ENCODE measurements at places on chromosomes 7 and 10.

GRCh38 chr7:101733713-101734475, 83.5 kb upstream of the CUX1 start:
- DNase-seq, result peak; percentile 91
- no peak overlapping the region for H3K27ac ChIP-seq
- H3K4me1 ChIP-seq, result no peaks in the 10 kb centered on the region
- no peak overlapping the region for H3K4me3 ChIP-seq

GRCh38 chr10:25068152-25069058, 52.0 kb downstream of the THNSL1 start:
- H3K4me3 ChIP-seq, result no peak overlapping the region
- peaks cover 2% of the 10 kb centered on the region for H3K4me1 ChIP-seq
- H3K27ac ChIP-seq, result no peak overlapping the region
- H3K36me3 ChIP-seq, result no peaks in the 10 kb centered on the region
- DNase-seq, result peak; percentile 71

DNA sequence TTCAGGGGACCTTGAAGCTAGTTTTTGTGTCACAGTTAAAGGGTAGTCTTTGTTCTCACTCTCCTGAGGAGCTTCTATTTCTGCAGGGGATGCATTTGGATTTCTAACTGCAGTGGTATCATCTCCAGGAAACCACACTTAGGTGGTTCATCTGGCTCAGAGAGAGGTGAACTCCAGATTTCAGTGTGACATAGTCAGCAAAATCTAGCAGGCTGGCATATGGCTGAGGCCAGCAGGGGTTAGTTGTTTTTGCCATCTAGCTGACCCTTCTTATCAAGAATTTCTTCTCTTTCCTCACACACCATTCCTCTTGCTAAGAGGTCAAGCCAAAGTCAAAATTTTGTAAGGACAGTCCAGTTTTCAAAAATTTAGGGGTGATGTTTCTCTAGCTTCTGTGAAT, 248.2 kb downstream of the REEP3 start:
- H3K27ac ChIP-seq, result no peak overlapping the region
- no peak overlapping the region for H3K4me3 ChIP-seq
- no peaks in the 10 kb centered on the region for H3K36me3 ChIP-seq

DNA sequence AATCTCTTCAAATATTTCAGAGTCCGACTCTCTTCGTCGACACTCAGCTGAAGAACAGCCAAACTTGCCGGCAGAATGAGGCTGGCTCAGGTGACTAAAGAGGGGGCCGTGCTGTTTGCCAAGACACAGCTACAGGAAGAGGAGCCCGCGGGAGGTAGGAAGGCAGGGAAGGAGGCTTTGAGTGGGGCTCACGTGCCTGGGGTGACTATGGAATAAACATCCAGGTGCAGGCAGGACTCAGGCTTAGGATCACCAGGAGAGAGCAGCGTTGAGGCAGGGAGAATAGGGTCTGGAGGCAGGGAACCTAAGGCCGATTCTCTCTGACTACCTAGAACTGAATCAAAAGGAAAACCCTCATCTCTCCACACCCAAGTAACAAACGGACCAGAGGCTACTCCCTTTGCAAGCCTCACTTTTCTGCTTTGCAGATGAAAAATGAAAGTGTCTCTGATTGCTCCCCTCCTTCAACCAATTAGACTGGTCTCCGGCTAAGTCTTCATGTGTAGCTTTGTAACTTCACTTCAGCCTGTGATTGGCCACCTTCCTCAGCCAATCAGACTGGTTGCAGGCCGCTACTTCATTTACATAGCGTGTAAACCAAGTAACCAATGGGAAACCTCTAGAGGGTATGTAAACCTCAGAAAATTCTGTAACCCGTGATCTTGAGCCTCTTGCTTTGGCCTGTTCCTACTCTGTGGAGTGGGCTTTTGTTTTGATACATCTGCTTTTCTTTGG, 19.7 kb upstream of the BNIP3 start:
- H3K4me1 ChIP-seq, result peaks cover 33% of the 10 kb centered on the region
- no peaks in the 10 kb centered on the region for H3K36me3 ChIP-seq
- DNase-seq, result peak; percentile 89
- H3K27me3 ChIP-seq, result no peaks in the 10 kb centered on the region
- no peak overlapping the region for H3K27ac ChIP-seq

GRCh38 chr7:100632951-100633717, 8.2 kb downstream of the TFR2 start:
- H3K4me3 ChIP-seq, result peak overlapping the region; percentile 73
- no peak overlapping the region for H3K27ac ChIP-seq
- H3K27me3 ChIP-seq, result peaks cover 33% of the 10 kb centered on the region
- H3K4me1 ChIP-seq, result no peaks in the 10 kb centered on the region
- H3K36me3 ChIP-seq, result no peaks in the 10 kb centered on the region

DNA sequence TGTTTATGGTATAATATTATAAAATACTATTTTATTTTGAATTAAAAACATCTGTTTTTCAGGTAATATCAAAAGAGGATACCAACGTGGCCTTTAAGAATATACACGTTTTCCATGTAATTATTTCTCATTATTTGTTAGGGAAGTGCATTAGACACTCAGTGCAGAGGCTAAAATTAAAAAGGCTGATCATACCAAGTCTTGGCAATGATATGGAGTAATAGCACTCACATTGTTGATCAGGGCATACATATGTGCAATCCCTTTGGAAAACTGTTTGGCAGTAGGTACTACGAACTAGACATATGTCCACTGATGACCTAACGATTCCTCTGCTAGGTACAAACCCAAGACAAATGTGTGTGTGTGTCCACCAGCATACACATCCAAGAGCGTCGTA, 20.7 kb upstream of the VIPR2 start:
- no peak overlapping the region for H3K27ac ChIP-seq
- H3K27me3 ChIP-seq, result no peaks in the 10 kb centered on the region
- H3K36me3 ChIP-seq, result no peaks in the 10 kb centered on the region
- no peak for DNase-seq
- H3K4me1 ChIP-seq, result no peaks in the 10 kb centered on the region

- H3K27ac ChIP-seq, result no peak overlapping the region
- H3K4me3 ChIP-seq, result no peak overlapping the region
- no peaks in the 10 kb centered on the region for H3K4me1 ChIP-seq
- no peaks in the 10 kb centered on the region for H3K36me3 ChIP-seq
These were observed 145.9 kb downstream of the NRCAM start for GRCh38 chr7:108310351-108310750.

- no peaks in the 10 kb centered on the region for H3K36me3 ChIP-seq
- H3K4me1 ChIP-seq, result peaks cover 3% of the 10 kb centered on the region
- DNase-seq, result no peak
These were observed 20.7 kb downstream of the FAM241B start for GRCh38 chr10:69650589-69651261.

- H3K4me3 ChIP-seq, result no peak overlapping the region
- no peak overlapping the region for H3K27ac ChIP-seq
- H3K4me1 ChIP-seq, result peaks cover 7% of the 10 kb centered on the region
- no peak for DNase-seq
- H3K36me3 ChIP-seq, result peaks cover 56% of the 10 kb centered on the region
These were observed 8.5 kb downstream of the RPS24 start for GRCh38 chr10:78042058-78042751.

DNA sequence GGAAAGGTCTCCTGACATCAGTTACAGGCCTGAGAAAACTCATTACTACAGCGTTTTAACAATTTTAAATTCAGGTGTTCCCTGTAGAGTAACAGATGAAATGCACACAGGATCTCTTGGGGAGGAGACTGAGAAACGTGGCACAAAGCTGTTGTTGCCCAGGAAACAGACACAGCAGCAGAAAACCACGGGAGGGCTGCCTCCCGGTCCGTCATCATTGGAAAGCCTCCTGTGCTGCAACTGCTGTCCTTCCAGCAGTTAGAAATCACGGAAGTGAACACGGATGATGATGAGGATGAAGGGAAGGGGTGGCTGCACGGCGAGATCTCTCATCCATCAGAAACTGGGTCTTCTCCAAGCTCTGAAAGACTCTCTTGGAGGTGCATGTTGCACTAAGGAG, 94.6 kb upstream of the RNF32 start:
- H3K27me3 ChIP-seq, result no peaks in the 10 kb centered on the region
- H3K4me1 ChIP-seq, result no peaks in the 10 kb centered on the region
- H3K4me3 ChIP-seq, result no peak overlapping the region
- no peak overlapping the region for H3K27ac ChIP-seq
- H3K36me3 ChIP-seq, result no peaks in the 10 kb centered on the region
- no peak for DNase-seq

- H3K4me1 ChIP-seq, result no peaks in the 10 kb centered on the region
- H3K27ac ChIP-seq, result no peak overlapping the region
- H3K4me3 ChIP-seq, result no peak overlapping the region
- DNase-seq, result peak; percentile 45
These were observed 35.4 kb downstream of the CTTNBP2 start for GRCh38 chr7:117837841-117838240.

- no peaks in the 10 kb centered on the region for H3K36me3 ChIP-seq
- peak; percentile 33 for DNase-seq
- H3K4me1 ChIP-seq, result no peaks in the 10 kb centered on the region
- peaks cover 29% of the 10 kb centered on the region for H3K27me3 ChIP-seq
These were observed 41.1 kb downstream of the INSIG1 start for GRCh38 chr7:155338632-155339320.

DNA sequence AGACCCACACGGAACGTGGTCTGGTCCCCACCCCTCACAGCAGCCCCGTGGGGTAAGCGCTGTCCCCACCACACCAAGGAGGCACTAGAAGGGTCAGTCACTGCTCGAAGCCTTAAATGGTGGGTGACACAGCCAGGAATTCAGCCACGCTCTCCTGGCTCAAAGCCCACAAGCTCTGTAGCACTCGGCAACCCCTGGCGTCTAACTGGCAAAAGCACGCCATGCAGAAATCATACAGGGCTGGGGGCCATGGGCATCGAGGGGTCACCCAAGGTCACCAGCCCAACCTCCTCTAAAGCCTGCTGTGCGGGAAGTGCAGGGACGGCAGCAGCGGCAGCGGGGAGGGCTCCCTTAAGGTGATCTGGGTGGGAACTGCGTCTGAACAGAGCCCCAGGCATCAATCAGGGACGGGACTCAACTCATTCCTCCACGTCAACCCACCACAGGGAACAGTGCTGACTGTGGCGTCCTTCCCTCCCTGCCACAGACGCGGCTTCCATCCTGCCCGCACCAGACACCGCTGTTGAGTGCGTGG, 7.8 kb downstream of the GPER1 start:
- no peak overlapping the region for H3K27ac ChIP-seq
- H3K4me3 ChIP-seq, result no peak overlapping the region
- no peaks in the 10 kb centered on the region for H3K27me3 ChIP-seq
- no peak for DNase-seq
- peaks cover 10% of the 10 kb centered on the region for H3K36me3 ChIP-seq
- H3K4me1 ChIP-seq, result peaks cover 3% of the 10 kb centered on the region

GRCh38 chr7:80614851-80615271, 23.6 kb upstream of the CD36 start:
- peaks cover 4% of the 10 kb centered on the region for H3K4me1 ChIP-seq
- no peak overlapping the region for H3K4me3 ChIP-seq
- DNase-seq, result no peak
- no peak overlapping the region for H3K27ac ChIP-seq

DNA sequence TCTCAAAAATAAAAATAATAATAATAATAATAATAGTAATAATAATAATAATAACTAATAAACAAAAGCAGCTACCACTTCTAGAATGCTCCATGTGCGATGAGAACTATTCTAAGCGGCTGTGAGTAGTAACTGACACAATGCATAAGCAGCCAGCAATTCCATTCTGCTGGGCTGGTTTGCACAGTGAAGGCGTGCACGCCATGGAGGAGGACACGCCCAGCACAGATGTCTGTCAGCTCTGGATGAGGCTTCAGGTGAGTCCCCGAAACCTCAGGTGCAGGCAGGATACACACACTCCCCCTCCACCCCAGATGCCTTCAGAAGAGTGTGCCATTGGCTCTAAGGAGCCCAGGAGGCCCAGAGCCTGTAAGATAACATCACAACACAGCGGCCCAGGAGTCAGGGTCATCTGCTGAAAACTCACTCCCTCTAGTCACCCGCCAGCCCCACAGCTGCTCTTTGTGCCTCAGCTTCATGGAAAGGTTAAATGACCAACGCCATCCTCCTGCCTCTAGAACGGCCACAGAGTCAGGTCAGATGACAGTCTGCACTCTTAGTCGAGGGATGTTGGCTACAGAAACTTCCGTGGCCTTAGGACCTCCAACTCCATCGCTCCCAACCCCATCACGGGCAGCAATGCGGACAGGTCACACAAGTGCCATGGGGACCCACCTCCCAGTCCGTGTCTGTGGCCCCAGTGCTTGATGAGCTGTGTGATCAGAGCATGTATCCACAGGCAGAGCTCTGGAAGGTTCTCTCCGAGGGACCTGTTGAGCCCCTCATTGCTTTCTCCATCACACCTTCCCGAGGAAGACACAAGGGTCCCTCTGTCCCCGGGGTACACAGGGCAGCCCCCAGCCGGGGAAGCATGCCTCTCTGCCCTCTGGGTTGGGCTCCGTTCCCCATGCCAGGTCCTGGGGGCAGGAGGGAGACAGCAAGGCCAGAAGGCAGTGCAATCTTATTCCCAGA, 103.9 kb downstream of the CTBP2 start:
- H3K4me1 ChIP-seq, result peaks cover 14% of the 10 kb centered on the region
- H3K36me3 ChIP-seq, result peaks cover 11% of the 10 kb centered on the region
- H3K4me3 ChIP-seq, result no peak overlapping the region
- DNase-seq, result no peak
- H3K27ac ChIP-seq, result peak overlapping the region; percentile 99
- no peaks in the 10 kb centered on the region for H3K27me3 ChIP-seq

- no peaks in the 10 kb centered on the region for H3K27me3 ChIP-seq
- H3K4me1 ChIP-seq, result peaks cover 1% of the 10 kb centered on the region
- H3K27ac ChIP-seq, result no peak overlapping the region
- no peaks in the 10 kb centered on the region for H3K36me3 ChIP-seq
- no peak for DNase-seq
These were observed 15.9 kb upstream of the ADCK2 start for GRCh38 chr7:140656548-140657515.

- no peak for DNase-seq
- peaks cover 23% of the 10 kb centered on the region for H3K36me3 ChIP-seq
- H3K4me1 ChIP-seq, result no peaks in the 10 kb centered on the region
- peaks cover 7% of the 10 kb centered on the region for H3K27me3 ChIP-seq
- H3K4me3 ChIP-seq, result peak overlapping the region; percentile 98
These were observed 469 bp upstream of the NOC3L start for GRCh38 chr10:94363251-94363565.

- H3K4me1 ChIP-seq, result no peaks in the 10 kb centered on the region
- H3K27ac ChIP-seq, result no peak overlapping the region
- H3K36me3 ChIP-seq, result no peaks in the 10 kb centered on the region
- no peak overlapping the region for H3K4me3 ChIP-seq
- H3K27me3 ChIP-seq, result no peaks in the 10 kb centered on the region
- DNase-seq, result no peak
These were observed 158.9 kb downstream of the AKR1D1 start for GRCh38 chr7:138235207-138235606.

All from endodermal cell (in vitro differentiated cells).